ENCODE measurements at places on chromosomes 3 and 15.

GRCh38 chr15:98888820-98889479, 118.6 kb downstream of the PGPEP1L start:
- DNase-seq: no peak

DNA sequence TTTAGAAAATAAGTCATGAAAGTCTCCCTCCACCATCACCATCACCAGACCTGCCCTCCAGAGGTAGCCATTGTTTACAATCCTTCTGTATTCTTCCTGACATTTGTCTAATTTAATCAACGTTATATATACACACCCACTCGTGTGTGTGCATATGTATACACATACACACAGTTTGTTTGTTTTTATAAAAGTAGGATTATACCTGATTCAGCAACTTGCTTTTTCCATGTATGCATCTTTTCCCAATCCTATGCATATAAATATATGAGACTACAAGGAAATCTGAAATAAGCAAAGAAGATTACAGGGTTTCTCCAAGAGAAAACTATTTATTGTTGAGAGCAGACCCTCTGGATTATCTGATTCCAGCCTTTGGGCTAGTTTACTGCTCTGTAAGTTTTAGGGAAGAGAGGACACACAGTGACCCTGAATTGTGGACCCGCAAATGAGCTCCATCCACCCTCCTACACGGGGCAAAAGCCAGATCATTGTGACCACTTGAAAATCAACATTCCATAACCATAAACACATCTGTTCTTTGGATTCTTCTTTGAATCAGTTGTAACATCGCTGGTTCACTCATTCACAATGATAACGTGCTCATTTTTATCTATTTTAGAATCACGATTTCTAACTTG, 104.3 kb downstream of the CPN2 start:
- no peak for DNase-seq

DNA sequence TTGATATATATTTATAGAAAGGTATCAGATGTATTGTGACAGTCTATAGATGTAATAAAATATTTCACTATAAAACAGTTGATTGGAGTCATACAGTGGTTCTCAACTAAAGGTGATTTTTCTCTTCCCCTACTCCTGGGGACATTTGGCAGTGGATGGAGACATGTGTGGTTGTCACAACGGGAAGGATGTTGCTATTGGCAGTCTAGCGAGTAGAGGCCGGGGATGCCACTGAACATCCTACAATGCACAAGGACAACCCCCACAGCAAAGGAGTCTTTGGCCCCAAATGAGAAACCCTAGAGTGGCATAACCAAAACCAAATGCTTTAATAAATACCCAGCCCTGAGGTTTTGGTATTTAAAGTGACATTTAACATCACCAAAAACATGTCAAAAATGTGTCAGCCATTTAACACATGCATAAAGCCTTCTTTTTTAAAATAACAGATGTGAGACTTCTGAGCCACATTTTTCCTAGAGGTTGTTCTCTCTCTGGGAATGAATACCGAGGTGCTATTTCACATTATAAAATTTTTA, 367.5 kb downstream of the PTPRG start:
- no peak for DNase-seq

- DNase-seq: peak; percentile 56
Measured at GRCh38 chr15:74780523-74781430, 1.1 kb upstream of the CSK start.

All from activated naive CD8-positive, alpha-beta T cell treated with anti-CD3 and anti-CD28 coated beads, Interleukin-2, amount 50 U/mL, for 24 hours (primary cell).